ENCODE measurements at places on chromosomes 4 and X.

- DNase-seq = peak; percentile 19
These were observed 1.8 kb downstream of the ABCD1 start for GRCh38 chrX:153726286-153727122.

GRCh38 chr4:183191630-183192029, 92.6 kb downstream of the WWC2 start:
- no peak for DNase-seq

DNA sequence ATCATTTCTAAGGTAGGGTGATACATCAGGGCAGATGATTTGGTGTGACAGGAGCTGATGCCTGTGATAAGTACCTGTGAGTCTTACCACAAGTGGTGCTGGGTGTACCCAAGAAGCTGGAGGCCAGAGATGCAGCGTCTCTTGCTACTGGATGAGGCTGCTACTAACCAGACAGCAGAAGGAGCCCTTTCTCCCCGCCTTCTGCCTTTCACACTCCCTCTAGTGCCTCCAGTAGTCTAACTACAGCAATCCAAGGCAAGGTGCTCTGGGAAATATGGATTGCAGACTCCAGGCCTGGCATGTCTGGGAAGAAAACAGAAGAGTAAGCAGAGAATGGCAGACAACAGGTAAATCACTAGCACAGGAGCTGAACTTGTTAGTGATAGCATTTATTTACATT, 470.8 kb downstream of the NKX6-1 start:
- no peak for DNase-seq

- DNase-seq = peak; percentile 70
These were observed at the start of gene TMEM47 for GRCh38 chrX:34656842-34657725. Gene TMEM47 (minus strand): TSS chrX:34657285. CDS start chrX:34657029, 256 bp downstream.

DNA sequence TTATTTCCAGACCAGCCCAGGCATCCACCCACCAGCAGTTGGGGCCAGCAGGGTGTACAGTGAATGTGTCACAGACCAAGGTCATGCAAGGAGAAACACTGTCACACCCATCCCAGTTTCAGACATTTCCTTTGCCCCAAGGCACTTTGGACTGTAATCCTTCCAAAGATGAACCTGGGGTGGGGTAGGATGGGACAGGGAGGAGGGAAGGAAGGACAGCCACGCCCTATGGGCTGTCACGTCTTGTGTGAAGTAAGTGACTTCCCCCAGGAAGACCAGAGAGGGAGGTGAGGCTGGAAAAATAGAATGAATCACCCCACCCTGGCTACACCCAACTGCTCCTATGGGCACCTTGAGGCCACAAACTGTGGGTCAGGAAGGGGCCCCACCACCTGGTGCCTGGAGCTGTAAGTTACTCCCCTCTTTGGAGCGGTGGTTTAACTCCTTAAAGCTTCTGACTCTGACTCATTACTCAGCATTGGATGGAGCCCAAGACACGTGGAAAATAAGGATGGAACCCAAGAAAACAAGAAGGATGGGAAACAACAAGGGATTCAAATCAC, 349.9 kb upstream of the KLF3 start:
- DNase-seq = peak; percentile 78

DNA sequence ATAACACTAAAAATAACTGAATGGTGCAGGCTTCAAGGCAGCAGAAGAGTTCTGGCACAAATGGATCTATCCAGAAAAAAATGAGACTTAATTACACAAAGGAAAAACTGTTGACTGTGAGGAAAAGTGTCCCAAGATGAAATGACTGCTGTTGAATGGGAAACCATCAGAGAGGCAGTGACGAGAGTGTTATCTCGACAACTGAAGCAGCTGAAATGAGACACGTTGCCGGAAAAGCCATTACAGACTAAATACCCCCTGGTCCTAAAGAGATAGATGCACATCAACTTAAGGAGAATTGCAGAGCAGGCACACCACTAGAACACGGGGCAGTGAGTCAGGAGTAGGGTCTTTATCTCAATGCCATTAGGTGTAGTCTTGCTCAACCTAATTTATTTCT, 277.8 kb downstream of the DMD start:
- DNase-seq = no peak
